ENCODE measurements at places on chromosomes 5 and 9. TPM values are rescaled to one million over a fixed set of nuclear protein-coding genes. Genes with fewer than 3 reads are reported as not detected.
A peak's percentile ranks its signal among the peaks of the same experiment; 100 is the strongest.

DNA sequence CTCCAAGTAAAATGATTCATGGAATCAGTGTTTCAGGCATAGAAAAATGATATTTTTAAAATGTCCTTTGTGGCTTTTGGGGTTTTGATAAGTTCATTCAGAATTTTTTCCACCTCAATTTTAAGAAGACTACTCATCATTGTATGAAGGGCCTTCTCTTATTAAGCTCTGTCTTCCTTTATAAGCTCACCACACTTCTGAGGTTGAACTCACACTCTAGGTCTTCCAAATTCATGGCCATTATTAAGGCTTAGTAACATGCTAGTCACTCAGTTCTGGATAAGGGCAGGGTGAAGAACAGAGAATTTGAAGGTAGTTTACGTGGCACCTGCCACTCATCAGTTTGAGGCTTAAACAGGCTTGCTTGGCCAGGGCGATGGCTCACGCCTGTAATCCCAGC lies 4.2 kb downstream of the MELK start:
- peak; percentile 75 for DNase-seq

DNA sequence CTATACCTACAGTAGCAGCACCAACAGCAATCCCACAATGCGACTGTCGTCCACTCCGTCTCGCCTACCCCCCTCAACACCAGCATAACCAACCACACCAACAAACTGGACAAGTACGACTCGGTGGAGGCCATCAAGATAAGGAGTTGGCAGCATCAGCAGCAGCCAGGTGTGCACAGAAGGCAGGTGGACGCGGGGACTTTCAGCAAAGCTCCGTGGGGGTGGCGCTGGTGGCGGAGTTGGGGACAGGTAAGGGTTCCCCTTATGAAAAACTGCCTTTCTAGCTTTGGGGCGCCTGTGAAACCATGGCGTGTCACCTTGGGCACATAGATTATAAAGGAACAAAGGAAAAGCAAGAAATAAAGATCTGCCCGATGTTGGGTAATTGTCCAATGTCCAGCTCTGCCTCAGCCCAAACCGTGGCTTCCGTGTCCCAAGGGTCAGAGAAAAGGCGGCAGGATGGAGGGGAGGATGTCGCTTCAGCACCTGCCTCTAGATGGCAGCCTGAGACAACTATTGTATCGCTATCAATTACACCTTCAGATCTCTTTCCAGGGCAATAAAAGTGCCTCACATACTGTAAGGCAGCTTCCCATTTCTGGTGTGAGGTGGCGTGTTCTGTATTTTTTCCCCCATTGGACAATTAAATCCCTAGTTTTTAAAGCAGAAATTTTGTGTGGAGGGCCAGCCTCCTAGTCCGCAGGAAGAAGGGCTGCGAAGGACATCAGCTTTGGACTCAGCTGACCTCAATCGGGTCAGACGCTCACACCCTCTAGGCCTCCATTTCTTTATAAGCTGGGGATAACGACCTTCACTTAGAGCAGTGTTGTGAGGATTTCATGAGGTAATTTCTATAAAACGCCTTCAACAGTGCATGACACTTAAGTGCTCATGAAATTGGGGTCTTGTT lies 58.8 kb downstream of the MTRR start:
- peak; percentile 54 for DNase-seq

DNA sequence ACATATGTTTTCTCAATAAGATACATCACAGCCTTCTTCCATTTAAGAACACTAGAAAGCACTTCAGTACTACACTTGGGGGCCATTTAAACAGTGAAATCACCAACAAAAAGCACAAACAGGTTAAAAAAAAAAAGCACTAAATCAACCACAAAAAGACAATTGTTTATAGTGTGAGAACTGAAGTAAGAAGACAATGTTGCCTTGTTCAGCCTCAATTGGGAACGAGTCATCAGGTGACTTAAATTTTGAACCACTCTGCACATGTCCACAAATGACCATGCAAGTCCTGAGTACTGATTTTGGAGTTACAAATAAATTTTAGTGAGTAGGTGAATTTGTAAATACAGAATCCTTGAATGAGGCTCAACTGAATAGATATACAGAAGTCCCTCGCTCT lies 37.2 kb upstream of the HNRNPA0 start:
- DNase-seq = peak; percentile 5

DNA sequence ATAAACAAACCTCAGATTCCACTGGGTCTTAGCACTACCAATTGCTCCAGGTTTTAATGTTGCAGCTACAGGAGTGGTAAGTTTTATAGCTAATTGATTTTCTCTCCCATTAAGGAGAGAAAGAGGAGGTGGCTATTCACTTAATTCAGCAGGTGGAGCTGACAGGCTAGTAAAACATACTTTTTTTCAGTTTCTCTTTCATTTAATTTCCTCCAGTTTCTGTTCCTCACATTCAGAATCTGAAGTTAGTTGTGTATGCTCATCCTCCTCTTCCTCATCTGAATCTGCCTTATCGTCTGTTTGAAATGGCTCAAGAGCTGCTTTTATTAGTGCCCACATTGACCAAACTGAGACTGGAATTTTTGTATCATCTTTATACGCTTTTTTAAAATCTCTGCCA lies 98.0 kb downstream of the PLPPR1 start:
- no peak for DNase-seq

DNA sequence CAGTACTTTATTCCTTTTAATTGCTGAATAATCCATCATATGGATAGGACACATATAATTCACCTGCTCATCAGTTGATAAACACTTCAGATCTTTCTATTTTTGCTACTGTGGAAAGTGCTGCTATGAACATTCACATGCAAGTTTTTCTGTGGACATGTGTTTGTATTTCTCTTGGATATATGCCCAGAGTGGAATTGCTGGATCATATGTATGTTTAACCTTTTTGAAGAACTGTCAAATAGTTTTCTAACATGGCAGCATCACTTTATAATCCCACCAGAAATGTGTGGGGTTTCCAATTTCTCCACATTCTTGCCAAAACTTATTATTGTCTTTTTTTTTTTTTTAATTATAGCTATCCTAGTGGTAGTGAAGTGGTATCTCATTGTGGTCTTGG lies 15.1 kb downstream of the CARTPT start:
- no peak for DNase-seq

DNA sequence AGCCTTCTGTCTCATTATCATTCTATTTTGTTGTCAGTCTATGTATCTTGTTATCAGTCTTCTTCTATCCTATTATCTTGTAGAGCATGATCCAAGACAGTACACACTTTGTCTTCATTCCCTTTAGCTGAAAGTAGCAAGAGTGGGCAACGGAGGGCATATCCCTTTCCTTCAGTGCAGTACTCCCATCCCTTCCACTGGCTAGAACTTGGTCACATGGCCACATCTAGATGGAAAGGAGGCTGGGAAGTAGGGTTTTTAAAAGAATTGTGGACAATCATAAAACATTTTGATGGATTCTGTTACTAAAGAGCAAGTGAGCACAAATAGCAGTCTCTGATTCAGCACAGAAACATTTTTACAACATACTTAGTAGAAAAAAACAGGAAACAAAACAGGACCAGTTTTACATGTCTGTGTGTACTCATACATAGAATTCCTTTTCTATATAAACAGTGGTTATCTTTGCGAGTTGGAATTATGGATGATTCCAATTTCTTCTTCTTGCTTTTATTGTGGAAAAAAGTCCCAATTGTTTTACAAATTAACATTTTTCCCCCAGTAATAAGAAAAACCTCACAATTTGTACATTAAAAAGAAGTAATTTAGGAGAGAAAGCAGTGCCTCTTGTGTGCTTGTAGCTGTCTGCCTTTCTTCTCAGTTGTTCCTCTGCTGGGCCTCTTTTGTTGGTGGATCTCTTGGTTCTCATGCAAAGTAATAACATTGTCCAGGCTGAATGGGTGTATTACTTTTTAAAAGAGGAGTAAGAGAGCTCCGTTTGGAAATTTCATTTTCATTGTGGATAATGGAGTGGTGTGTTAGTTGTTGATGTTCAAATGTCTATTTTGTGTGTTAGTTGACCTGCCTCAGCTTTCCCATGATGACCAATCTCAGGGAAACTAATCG lies 410.9 kb upstream of the TRPC7 start:
- DNase-seq = peak; percentile 41

DNA sequence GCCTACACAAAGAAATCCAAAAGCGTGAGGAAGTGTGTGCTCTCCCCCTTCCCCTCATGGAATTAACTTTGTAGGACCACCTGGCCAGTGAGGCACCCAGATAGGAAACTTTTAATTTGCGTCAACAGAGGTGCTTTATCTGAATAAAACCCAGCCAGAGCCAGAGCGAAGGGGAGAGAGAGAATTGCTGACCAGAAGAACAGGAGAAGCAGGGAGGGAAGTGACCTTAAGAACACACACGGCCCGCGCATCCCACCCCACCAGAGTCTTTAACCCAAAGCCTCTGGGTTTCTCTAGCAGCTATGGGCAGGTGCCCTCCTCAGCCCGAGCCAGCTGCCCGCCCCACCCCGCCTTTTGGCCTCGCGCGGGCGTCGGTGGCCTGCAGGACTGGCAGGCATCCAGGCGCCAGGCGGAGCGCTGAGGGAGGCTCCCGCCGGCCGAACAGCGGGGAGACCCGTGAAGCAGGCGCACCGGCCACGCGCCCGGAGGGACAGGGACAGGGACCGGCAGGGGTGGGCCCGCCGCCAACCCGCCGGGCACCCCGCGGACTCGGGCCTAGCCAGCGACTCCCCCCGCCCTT lies 580 bp downstream of the ERAP1 start:
- peak; percentile 73 for DNase-seq

DNA sequence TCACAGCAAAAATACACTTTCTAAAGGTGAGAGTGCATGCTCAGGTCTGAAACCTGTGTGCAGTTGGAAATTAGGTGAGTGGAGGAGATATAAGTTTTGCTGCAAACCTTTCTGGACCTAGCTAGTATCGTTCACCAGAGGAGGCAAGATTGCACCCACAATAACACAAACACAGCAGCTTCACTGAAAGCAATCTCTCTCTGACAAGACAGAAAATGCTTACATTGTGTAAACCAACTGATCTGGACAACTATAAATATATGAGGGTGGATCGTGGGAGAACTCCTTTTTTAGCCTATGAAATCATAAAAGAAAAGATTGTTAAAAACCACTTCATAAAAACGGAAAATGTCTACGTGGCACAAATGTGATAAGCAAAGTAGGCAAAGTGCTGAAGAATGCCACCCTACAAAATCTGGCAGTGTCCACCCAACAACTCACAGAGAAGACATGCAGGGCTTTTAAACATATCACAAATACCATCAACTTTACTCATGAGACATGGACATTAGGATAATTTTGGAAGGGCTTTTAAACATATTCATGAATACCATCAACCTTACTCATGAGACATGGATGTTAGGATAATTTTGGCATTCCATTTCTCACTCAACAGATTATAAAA lies 134.3 kb downstream of the CDH18 start:
- peak; percentile 42 for DNase-seq

DNA sequence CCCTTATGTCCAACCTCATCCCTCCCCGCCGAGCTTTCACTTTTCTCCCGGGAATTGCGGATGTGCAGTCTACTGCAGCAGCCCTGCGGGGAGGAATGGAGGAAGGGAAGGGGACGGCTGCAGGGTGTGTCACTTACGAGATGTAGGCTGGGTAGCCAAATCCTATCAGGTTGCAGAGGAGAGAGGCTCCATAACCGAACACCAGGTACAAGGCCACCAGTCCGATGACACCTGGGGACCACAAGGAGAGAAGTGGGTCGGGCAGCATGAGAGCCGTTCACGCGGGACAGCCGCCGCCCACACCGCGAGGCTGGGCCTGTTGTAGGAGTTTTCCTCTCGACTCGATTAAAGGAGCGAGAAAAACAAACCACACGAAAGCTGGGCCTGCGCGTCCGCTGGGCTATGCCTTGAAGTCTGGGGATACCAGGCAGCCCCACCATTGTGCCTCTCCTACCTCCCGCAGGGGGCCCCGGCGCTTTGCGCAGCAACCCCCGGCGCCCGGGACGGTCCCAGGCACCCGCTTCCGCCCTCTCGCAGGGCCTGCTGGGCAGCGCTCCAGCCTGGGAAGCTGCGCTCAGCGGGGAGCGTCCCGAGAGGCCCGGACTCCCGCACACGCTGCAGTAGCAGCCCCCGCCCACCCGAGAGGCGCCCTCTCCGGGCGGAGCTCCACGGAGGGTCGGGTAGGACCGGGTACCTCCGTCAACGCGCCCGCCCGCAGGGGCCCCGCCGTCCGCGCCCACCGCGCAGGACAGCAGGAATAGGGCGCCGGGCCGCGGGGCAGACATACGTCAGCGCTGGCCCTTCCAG lies 798 bp downstream of the REEP5 start:
- peak; percentile 66 for DNase-seq

DNA sequence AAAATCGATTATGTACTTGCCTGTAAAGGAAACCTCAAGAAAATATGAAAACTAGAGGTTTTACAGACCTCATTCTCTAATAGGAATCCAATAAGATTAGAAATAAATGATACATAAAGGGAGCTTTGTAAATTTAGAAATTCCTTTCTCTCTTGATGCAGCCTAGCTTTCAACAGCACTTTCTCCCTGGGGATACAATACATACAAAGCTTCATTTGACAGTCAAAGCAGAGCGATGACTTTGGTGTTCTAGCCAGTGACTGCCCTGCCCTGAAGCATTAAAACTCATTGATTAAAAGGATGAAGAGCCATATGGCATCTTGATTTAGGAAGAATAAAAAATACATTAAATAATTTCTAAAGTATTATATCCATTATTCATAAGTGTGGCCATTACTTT lies 46.3 kb upstream of the GLIS3 start:
- no peak for DNase-seq

GRCh38 chr5:68406767-68407241 lies 191.2 kb downstream of the PIK3R1 start:
- no peak for DNase-seq

- peak; percentile 31 for DNase-seq
Measured at GRCh38 chr5:116046823-116047222, 14.6 kb downstream of the ARL14EPL start.

GRCh38 chr5:73748510-73749400 lies 122.8 kb downstream of the ARHGEF28 start:
- DNase-seq = no peak

- no peak for DNase-seq
Measured at GRCh38 chr9:72817413-72817812, 135.4 kb downstream of the ALDH1A1 start.

- DNase-seq = no peak
Measured at GRCh38 chr9:94741866-94742265, 15.4 kb downstream of the AOPEP start.

DNA sequence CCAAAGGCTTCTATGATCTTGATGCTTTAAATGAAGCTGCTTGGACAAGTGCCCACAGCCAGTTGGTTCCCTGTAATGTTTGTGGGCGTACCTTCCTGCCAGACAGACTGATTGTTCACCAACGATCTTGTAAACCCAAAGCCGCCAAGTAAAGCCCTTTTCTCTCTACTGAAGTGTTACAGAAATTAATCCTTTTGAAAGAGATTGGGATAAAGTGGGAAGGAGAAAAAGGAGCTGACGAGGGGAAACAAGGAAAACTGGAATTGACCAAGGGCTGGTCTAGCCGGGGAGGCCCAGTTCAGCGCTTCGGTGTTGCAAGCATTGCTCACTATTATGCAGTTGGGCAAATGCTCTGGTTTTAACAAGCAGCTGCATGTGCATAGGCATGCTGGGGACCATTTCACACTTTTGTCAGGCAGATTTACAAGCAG lies 53.2 kb downstream of the ZNF474 start:
- DNase-seq = peak; percentile 91

Gene EMB
- total RNA-seq = 48.6 TPM

Gene GPRIN1
- total RNA-seq = 16.2 TPM

Gene PCDHGB6
- total RNA-seq = 0.32 TPM

Gene IL33
- 0.11 TPM for total RNA-seq

Gene PRDM9
- total RNA-seq = not detected

Data from LHCN-M2 (cell line).